ENCODE measurements at places on chromosomes 6 and 20.

DNA sequence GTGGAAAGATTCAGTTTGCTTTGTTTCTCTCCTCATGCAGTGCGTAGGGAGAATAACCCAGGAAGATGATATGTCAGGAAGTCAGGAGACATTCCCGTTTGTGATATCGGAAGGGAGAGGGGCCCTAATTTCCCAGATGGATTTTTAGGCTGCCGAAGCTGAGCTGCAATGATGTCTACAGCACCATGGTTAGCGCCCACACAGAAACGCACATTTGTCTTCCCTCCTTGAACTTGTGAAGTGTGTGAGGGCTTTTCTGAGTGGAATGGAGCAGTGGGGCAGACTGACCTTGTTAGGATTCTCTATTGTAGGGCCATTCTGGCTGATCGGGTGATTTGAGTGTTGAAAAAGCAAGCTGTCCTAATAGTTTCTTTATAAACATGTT, 191.3 kb upstream of the ARG1 start:
- no peak for DNase-seq

DNA sequence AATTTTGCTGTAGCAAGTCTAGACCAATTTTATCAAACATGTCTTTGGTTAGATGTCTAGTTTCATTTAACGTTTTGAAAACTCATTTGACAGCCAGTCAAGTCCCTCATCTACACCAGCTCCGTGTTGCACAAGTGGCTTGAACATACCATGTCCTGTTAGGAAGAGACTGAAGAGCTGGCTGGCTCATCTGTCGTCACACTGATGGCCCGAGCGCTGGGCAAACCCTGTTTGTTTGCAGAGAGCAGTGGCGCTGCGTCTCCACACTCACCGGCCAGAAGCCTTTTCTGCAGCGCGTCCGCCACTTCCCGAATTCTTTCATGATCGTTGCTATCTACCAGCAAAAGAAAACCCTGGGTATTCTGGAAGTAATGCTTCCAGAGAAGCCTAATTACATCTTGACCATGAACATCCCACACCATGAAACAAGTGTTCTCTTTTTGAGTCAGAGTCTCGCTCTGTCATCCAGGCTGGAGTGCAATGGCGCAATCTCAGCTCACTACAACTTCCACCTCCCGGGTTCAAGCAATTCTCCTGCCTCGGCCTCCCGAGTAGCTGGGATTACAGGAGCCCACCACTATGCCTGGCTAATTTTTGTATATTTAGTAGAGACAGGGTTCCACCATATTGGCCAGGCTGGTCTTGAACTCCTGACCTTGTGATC, 10.7 kb upstream of the TCFL5 start:
- no peak for DNase-seq

DNA sequence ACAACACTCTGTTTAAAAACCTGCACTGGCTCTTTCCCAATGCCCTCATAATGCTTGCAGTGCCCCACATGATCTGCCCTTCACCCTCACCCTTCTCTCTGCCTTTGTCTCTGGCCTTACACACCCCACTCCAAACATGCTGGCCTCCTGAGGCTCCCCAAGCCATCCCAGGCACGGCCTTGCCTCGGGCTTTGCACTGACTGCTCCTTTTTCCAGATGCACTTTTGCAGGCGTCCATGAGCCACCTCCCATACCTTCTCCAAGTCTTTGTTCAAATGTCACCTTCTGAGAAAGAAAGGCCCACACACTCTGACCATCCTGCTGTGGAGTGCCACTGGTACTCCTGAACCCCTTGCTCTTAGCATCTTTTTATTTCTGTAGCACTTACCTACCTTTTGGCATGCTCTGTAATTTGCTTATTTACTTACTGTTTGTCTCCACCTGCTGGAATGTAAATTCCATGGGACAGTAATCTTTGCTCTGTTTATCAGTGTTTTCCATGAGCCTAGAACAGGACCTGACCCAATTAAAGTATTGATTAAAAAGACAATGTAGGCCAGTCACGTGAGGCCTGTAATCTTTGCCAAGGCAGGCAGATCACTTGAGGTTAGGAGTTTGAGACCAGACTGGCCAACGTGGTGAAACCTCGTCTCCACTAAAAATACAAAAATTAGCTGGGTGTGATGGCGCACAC, 30.7 kb downstream of the GFRA4 start:
- no peak for DNase-seq

GRCh38 chr6:126042001-126042419, 55.7 kb downstream of the TRMT11 start:
- no peak for DNase-seq

- DNase-seq: no peak
Observed at GRCh38 chr6:74268815-74269599, 573.0 kb downstream of the CD109 start.
